ENCODE measurements at places on chromosomes 5 and 9. TPM values are rescaled to one million over a fixed set of nuclear protein-coding genes. Genes with fewer than 3 reads are reported as not detected.

FER gene
- 11.6 TPM for polyA plus RNA-seq

DOCK8 gene
- polyA plus RNA-seq: 0.07 TPM

GABRG2 gene
- not detected for polyA plus RNA-seq

GRCh38 chr5:1502046-1502736 is 21.6 kb downstream of the LPCAT1 start:
- no peak for DNase-seq

GRCh38 chr9:75997206-75997605 is 106.7 kb downstream of the PCSK5 start:
- no peak for DNase-seq

DNA sequence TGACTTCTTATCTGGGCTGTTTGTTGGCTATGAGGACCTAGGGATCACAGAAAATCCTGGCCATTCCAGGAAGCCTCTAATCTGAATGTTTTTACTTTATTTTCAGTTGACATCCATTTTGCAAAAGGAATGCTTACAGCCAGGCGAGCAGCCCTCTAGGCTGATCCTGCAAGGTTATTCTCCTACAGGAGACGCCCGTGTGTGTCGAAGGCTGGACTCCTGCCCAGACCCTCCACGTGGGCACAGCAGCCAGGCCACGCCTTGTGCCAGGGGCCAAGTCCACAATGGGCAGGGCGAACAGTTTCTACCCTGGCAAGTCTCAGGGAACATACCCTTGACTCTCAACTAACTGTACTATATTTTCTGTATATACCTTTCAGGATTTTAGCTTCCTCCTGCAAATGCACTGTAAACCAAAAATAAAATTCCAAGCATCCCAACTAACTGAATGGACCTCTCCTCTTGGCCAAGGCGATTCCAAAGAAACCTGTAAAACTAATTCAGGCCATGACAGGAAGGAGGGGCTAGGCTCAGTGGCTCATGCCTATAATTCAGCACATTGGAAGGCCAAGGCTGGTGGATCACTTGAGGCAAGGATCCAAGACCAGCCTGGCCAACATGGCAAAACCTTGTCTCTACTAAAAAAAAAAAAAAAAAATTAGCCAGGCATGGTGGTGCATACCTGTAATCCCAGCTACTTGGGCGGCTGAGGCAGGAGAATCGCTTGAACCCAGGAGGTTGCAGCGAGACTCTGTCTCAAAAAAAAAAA is 5.7 kb downstream of the CMBL start:
- DNase-seq: no peak

DNA sequence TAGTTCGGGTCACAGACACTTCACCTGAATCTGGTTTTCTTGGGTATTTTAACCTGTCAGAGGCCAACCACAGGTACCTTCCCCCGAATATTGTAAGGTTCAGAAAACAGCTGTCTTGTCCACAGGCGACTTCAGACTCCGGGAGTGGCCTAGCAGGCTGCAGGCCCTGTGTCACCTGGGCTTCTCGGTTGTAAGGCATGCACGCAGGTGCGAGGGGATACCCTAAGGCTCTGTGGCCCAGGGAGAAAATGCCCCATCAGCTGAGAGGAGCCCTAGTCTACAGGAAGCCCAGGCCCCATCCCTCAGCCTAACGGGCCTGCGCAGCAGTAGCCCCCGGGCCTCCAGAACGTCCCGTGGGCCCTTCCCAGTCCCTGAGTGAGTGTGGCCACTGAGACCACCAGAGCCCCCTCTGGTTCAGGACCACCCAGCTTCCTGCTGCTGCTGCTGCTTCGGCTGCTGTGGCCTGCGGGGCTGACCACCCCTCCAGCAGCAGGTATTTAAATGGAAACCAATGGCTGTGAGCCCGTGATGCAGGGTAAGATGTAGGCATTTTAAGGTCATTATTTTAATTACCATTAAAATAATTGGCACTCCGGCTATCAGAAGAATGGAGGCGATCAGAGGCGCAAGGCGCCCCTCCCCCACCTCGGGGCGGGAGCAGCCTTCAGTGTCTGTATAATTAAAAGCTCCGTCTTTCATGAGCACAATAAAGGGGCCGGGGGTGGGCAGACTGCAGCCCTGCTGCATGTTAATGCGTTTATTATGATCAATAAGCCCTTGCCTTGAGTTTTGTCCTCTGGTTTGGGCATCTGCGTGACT is 65.4 kb downstream of the PSMB7 start:
- DNase-seq: no peak
